ENCODE measurements at places on chromosomes 7 and 10. TPM values are rescaled to one million over a fixed set of nuclear protein-coding genes. Genes with fewer than 3 reads are reported as not detected.

Gene CPED1
- polyA plus RNA-seq = 13.9 TPM

Gene ACTR1A
- 61.5 TPM for polyA plus RNA-seq

Gene ICA1
- polyA plus RNA-seq = 53.9 TPM

Gene FAM237B
- polyA plus RNA-seq = not detected

Gene NPTX2
- polyA plus RNA-seq = 3.3 TPM

Gene OGDHL
- 0.11 TPM for polyA plus RNA-seq

Gene OR6B1
- polyA plus RNA-seq = 0.03 TPM

Gene PPP1R17
- polyA plus RNA-seq = not detected

Gene MYL10
- polyA plus RNA-seq = not detected

Gene BTBD16
- polyA plus RNA-seq = 0.34 TPM

Gene FGFR2
- 1.1 TPM for polyA plus RNA-seq

Gene IL6
- polyA plus RNA-seq = 2.9 TPM

Gene NUPR2
- polyA plus RNA-seq = 1.9 TPM

Gene CPA5
- 0.20 TPM for polyA plus RNA-seq

Gene HOXA9
- polyA plus RNA-seq = 1.4 TPM

Gene LRRC4
- polyA plus RNA-seq = 1.5 TPM

Gene CTAGE4
- 0.67 TPM for polyA plus RNA-seq

Gene CPA4
- polyA plus RNA-seq = 0.67 TPM

Gene FOXI2
- not detected for polyA plus RNA-seq

Gene STRIP2
- polyA plus RNA-seq = 0.20 TPM

Gene SPDYE9
- polyA plus RNA-seq = not detected

Gene FAM171A1
- polyA plus RNA-seq = 6.6 TPM

Gene WNT8B
- 0.03 TPM for polyA plus RNA-seq

Gene GHRHR
- polyA plus RNA-seq = not detected

Gene OR6V1
- polyA plus RNA-seq = not detected

Gene TWIST1
- 1.4 TPM for polyA plus RNA-seq

Gene ANKIB1
- 7.5 TPM for polyA plus RNA-seq

Gene CWF19L1
- polyA plus RNA-seq = 14.7 TPM

Gene ZPBP
- not detected for polyA plus RNA-seq

Gene TSPAN12
- 8.0 TPM for polyA plus RNA-seq

Gene AP5Z1
- 35.0 TPM for polyA plus RNA-seq

Gene BAG3
- 12.1 TPM for polyA plus RNA-seq

Gene EGR2
- polyA plus RNA-seq = 10.4 TPM

Data from adipose tissue (tissue), 3 donors.